Stimulated activated CD4-positive, alpha-beta T cell treated with anti-CD3 and anti-CD28 coated beads, Interleukin-1b, Interleukin-23, amount 100 ng/mL, for 4 hours (primary cell): ENCODE measurements at places on chromosomes 5 and 9.

GRCh38 chr9:68533678-68534077 lies 7.0 kb downstream of the TMEM252 start:
- no peak for DNase-seq

DNA sequence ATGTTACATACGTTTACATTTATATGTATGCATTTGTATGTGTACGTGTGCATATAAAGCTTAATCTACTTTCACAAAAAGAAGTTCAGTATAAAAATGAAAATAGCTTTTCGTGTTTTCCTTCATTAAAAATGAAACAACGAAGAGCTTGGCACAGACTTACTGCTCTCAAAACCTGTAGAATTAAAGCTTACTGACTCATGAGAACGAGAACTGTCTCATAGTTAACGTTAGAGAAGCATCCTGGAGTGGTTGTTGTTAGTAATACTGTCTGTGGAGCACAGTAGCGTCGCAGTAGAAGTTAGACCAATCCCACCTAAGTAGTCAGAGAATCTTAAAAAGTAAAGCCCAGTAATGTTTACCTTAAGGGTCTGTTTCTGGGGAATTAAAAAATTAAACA lies 1.3 kb downstream of the MAT2B start:
- no peak for DNase-seq

DNA sequence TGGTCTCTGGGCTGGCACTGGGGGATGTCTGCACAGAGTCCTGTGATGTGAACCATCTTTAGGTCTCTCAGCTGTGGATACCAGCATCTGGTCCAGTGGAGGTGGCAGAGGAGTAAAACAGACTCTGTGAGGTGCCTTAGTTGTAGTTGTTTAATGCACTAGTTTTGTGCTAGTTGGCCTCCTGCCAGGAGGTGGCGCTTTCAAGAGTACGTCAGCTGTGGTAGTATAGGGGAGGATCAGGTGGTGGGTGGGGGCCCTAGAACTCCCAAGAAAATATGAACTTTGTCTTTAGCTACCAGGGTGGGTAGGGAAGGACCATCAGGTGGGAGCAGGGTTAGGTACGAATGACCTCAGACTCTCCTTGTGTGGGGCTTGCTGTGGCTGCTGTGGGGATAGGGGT lies 197.1 kb downstream of the TMC1 start:
- DNase-seq = no peak

GRCh38 chr9:107144475-107144874 lies 138.6 kb upstream of the RAD23B start:
- no peak for DNase-seq

DNA sequence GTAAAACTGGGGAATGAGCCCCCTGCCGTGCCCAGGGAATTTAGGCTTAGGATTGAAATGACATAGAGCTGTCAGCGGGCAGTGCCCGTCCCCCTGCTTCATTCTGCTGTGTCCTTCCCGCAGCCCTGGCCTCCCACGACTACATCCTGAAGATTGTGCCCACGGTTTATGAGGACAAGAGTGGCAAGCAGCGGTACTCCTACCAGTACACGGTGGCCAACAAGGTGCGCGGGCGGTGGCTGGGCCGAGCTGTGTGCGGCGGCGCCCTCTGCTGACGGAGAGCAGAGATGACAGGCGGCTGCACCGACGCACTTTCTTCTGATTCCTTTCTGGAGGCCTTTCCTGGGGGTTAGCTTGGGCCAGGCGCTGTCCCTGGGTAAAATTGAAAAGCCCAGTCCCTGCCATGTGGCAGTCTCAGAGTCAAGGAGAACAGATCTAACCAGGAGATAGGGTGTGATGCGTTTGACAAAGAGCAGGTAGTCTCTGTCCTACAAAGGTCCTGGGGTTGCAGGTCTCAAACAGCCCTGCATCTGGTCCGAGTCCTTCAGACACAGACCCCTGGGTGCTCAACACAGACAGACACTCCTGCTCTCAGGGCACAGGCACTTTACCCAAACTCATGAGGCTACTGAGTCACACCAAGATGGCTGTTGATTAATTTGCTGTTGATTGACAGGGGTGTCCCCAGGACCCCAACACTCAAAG lies 26.8 kb upstream of the RPL26L1 start:
- peak; percentile 65 for DNase-seq

DNA sequence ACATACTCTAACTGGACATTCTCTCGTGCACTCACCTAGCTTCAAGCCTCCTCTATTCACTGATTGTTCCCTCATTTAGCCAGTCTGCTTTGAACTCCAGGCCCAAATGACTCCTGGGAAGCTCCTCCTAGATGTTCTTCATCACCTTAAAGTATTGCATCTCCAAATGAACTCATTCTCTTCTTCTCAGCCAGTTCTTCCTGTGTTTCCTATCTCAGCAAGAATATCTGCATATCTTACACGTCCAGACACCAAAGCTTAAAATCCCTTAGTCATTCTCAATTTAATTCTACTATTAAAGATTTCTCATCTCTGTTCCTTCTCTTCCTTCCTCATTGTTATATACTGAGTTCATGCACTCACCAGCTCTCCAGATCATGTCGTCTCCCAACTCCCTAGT lies 118.6 kb upstream of the DAB2 start:
- no peak for DNase-seq

DNA sequence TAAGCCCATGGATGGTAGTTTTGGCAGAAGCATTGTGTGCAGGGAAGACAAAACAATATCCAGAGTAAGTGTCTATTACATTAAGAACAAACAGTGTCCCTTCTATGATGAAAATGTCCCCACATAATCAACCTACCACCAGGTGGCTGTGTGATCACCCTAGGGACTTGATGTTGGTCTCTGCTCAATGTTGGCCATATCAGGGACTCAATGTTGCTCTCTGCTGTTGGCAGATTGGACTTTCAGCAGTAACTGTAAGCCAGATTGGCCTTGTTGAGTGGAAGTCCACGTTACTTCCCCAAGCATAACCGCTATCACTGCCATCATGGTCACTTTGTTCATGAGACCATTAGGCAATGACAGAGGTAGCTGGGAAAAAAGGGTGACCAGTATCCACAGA lies 52.8 kb upstream of the PRSS3 start:
- no peak for DNase-seq

DNA sequence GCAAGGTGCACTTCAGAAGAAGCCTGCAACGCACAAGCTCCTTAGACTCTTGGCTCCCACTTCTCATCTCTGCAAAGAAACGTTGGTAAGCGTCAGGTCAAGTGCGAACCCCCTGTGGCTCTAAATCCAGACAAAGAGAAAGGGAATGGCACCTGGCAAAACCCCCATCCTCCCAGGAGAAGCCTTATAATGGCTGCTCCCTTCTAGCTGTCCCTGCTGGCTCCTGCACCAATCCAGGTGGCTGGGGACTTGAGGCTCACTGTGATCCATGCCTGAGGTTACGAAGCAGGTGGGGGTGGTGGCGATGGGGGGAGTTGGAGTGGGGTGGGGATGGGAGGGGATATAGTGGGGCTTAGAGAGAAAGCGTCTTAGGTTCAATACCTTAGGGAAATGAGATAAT lies 272.8 kb downstream of the DENND1A start:
- DNase-seq = no peak

DNA sequence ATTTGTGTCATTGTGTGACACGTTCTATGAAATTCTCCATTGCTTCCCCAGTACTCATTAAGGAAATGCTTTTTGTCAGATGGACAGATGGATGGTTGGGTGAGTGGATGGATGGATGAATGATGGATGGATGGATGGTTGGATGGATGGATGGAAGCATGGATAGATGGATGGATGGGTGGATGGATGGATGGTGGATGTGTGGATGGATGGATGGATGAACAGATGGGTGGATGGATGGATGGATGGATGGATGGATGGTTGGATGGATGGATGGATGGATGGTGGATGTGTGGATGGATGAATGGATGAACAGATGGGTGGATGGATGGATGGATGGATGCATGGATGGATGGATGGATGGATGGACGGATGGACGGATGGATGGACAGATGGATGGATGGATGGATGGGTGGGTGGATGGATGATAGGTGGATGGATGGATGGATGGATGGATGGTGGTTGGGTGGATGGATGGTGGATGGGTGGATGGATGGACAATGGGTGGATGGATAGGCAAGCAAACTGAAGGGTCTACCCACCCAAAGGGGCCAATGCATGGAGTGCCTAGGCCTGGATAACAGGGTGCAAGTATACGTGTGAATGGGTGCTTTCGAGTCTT lies 24.0 kb upstream of the GTF3C5 start:
- DNase-seq = no peak

DNA sequence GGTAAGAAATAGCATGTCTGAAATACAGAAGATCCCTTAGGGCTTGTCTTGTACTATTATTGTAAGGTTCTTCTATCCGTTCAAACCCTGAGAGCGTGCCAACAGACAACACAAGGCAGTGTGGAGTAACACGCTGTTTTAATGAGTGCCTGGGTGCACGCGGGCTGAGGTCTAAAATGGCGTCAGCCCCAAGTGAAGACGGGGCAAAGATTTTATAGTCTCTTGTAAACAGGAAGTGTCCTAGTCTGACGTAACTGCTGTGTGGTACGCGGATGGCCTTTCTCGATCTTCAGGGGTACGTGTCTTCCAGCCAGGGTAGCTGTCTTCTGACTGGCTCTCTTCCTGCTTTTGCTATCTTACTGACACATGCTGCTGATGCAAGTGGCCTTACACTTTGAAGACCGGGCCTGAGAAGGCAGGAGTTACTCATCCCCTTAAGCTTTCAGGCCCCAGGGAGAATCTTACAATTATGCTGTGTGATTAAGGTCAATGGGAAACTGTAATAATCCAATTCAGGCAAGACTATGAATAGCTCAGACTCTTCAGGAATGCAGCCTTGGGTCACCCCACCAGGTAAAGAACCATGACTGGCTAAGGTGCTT lies 1812.0 kb upstream of the CDH9 start:
- DNase-seq = no peak

DNA sequence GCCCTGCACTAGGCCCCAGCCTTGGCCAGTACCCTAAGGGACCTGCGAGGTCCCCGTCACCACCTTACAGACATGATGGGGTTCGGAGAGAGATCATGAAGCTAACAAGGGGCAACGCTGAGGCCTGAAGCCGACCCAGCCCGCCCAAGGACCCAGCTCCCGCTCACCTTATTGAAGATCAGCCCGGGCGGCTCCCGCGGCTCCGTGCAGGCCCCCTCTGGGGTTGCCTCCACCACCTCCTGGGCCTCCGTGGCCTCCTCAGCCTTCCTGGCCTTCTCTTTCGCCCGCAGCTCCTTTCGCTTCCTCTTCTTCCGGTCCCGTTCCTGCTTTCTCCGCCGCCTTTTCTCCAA lies 3.6 kb downstream of the SURF6 start:
- no peak for DNase-seq

- no peak for DNase-seq
Observed at GRCh38 chr9:12697719-12698118, 4.5 kb downstream of the TYRP1 start.

- DNase-seq = no peak
Observed at GRCh38 chr5:88544671-88545070, 276.0 kb upstream of the TMEM161B start.
